Activated CD8-positive, alpha-beta memory T cell treated with anti-CD3 and anti-CD28 coated beads, Interleukin-2, amount 50 U/mL, for 4 hours (primary cell): ENCODE measurements at places on chromosomes 2 and 18.
A peak's percentile ranks its signal among the peaks of the same experiment; 100 is the strongest.

DNA sequence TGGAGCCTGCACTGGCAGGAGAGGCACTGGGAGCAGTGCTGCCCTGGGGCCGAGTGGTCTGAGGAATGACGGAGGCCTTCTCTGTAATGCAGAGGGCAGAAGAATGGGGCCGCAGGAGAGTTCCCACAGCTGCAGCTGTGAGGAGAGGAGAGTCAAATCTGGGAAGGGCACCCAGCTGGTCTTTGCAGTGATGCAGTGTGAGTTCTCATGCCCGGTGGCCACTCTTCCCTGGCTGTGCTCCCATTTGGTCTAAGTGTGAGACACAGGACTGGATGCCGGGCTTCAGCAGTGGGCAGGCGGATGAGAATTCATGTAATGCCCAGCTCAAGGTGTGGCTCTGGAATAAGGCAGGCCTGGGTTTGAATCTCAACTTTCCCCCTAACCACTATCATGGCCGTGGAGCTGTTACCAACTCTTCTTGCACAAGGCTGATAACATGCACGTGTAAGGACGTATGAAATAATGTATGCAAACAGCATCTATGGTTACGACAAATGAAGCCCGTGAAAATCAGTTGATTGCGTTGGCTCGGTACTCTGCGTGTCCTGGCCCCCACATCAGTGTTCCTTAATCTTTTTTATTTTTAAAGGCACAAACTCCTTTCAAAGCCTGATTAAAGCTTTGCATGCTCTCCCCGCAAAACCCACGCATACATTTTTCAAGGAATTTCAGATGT is 71.6 kb downstream of the ACKR3 start:
- DNase-seq: no peak

DNA sequence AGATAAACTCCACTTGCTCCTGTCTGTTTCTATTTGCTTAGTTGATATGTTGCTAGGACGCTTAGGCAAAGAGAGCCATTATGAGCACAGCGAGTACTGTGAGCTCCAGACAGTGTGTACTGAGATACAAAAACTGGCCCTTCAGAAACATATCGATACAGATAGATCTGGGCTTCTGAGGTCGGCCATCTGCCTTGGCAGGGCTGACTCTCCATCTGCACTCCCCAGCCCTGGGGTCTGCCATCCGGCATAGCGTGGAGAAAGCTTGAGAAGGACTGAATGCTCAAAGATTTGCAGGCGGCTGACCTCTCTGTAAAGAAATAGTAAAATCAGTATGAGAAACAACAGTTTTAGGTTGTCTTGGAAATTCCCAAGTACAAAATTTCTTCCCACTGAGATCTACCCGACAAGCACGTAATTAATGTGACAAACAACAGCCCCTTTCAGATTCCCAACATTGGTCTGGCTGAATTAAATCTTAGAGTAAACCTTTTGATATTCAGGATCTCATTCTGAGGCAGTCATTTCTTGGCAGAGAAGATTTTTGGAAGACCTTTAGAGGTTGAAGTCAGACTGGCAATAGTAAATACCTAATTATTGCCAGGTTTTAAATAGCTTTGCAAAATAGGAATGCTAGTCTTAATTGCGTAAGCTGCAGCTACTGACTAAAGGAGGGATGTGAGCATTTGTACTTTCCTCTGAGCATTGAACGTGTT is 127.4 kb downstream of the CHST9 start:
- DNase-seq: no peak

DNA sequence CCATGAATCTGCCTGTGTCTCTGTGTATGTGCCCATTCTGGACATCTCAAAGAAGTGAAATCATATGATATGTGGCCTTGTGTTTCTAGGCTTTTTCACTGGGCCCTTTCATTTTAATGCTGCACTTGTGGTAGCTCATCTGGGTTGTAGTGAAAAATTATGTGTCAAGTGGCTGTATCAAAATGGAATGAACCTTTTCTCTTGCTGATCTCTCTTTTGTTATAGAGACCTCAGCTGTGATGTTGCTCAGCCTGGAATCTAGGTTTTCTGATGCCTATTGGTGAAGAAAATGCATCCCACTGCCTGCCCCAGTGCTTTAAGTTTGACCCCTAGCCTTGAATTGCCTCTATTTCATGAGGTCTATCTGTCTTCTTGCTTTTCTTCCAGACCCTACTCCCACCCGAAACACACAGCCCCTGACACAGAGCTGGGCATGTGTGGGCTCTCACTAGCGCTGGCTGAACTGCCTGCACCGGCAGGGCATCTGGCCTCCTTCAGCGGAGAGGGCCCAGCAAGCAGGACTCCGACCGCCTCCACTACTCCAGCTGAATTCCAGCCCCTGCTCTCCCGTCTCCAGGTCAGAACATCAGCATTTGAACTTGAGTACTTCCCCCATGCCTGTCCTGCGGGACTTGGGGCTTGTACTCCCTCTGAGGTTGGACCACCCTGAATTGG is 175.8 kb upstream of the MSH6 start:
- no peak for DNase-seq

DNA sequence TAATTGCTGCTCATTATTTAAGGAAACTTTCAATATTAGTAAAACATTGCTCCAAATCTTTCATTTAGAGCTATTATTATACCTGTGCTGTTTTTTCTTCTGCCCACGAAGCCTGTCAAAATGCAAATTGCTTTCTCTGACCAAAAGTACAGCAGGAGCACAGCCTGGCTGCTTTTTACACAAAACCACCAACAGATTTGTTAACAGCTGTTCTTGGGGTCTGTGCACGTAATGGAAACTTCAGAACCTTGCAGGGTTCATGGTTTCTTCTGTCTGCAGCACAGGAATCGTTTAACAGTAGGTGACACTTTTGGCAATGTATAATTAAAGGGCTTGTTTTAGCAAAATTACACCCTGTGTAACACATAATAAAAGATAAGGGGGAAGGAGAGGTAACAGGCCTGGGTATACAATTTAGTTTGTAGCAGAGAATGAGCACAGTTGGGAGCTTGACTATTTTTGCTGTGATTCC is 447.3 kb downstream of the KCNJ3 start:
- no peak for DNase-seq

- no peak for DNase-seq
These were observed 493 bp downstream of the UCN start for GRCh38 chr2:27307545-27308358.

- no peak for DNase-seq
These were observed 120.9 kb upstream of the SMIM21 start for GRCh38 chr18:75548353-75548905.

DNA sequence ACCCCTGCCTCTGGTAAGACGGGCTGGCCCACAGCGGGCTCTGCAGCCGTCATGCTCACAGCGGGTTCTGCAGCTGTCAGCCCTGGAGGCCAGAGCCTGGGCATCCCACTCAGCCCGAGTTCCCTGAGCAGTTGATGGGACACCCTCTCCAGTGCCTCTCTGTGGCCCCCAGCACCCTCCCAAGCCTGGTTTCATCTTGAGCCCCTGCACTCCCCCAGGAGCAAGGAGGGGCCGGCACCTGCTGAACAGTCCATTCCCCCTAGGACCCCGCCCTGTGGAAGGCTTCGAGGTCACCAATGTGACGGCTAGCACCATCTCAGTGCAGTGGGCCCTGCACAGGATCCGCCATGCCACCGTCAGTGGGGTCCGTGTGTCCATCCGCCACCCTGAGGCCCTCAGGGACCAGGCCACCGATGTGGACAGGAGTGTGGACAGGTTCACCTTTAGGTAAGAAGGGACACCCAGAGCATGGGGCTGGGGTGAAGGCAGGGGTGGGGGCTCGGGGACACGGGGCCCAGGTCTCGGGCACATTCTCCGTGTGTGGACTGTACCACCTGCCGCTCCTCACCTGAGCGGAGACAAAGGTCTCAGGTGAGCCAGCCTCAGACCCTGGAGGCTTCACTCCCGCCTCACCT is 34.5 kb downstream of the MTERF4 start:
- no peak for DNase-seq

GRCh38 chr2:211333377-211333776 is 777.0 kb downstream of the CPS1 start:
- no peak for DNase-seq

- no peak for DNase-seq
These were observed 487.6 kb upstream of the KLHL29 start for GRCh38 chr2:22897428-22897827.

DNA sequence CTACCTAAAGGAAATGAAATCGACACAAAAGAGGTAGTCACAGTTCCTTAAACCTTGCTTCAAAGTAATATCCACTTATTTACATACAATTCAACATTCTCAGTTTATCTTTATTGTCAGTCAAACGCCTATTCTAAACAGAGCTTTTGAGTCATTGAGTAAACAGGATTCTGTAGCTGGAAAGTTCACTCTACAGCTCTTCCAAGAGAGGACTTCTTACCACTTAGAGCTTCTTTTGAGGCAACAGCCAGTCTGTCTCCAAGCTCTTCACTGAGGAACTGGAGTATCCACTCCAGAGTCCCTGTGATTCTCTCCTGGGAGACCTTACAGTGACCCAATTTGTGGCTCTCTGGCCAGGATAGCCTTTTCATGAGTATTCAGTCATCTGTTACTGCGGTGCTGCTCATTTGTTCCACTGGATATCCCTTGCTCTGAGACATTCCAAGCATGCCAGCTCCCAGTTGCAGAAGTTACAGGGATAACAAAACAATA is 210.9 kb upstream of the OSR1 start:
- DNase-seq: no peak

DNA sequence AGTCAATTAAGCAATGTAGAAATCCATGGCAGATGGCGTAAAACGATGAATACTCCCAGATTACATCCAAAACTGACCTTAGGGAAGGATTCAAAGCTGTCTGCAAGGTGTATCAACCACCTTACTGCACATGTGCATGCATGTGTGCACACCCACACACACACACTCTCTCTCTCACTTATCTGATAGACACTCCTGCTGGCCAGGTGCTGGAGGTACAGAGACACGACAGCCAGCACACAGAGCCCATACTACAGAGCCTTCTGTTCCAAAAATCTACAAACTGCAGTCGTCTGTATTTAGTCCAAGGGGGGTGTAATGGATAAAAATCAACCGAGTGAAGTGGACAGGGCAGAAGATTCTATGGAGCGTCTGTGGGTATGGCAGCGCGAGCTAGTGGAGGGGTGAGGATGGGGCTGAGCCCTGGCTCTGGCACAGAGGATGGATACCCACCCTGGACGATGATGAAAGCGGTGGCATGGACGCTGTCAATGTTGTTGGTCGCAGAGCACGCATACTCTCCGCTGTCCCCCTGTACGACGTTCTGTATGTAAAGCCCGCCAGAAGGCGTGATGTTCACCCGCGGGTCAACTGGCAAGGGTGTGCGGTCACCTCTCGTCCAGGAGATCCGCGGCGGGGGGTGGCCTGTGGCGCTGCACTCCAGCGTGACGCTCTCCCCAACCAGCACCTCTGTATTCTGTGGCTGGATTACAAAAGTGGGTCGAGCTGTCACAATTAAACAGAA is 78.4 kb downstream of the PXDN start:
- no peak for DNase-seq

DNA sequence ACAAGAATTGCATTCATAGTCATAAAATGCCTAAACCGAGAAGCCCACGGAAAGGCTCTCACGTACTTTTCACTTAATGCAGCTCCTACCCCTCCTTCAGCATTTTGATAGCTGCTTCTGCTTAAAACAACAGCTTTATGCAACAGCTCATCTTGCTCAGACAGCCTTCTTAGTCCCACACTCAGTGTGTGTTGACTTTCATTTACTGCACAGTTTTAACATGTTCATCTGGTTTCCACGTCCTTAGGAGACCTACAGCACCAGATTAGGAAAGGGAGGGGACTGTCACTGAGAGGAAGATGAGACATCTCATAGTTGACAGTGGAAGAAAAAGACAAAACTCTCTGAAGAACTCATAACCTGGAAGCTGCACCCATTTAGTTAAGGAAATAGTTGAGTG is 435.4 kb downstream of the SETBP1 start:
- no peak for DNase-seq

- no peak for DNase-seq
These were observed 850.6 kb upstream of the ACVR2A start for GRCh38 chr2:146994246-146994645.

- no peak for DNase-seq
These were observed 24.4 kb upstream of the DTNB start for GRCh38 chr2:25697559-25698341.

DNA sequence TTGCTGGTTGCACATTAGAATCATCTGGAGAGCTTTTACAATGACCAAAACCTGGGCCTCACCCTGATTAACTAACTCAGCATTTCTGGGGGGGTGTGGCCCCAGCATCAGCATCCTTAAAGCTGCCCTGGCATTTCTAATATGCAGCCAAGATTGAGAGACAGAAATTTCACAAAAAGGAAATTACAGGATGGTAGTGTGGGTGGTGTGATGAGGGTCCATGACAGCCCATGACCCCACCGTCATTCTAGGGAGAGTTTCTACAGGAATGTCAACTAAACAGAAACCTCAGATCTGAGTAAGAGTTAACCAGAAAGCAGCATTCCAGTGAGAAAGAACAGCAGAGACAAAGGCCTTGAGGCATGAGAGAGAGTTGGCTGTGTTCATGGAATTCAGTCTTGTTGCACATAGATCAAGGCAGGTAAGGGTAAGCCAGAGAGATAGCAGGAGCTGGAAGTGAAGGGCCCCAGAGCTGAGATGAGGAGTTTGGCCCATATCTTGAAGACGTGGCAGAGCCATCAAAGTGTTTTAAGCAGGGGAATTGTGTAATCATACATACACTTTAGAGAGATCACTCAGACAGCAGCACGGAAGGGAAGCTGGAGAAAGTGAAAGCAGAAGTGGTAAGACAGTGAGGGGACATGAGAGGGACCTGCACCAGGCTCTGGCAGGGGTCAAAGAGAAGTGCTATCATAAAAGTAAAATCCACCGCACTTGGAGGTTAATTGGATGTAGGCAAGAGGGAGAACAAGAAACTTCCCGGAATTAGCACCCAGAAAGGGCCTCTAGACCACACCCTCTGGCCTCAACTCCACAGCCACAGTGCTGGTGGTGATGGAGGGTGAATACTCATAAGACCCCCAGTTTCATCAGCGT is 7.8 kb upstream of the TRABD2A start:
- no peak for DNase-seq

DNA sequence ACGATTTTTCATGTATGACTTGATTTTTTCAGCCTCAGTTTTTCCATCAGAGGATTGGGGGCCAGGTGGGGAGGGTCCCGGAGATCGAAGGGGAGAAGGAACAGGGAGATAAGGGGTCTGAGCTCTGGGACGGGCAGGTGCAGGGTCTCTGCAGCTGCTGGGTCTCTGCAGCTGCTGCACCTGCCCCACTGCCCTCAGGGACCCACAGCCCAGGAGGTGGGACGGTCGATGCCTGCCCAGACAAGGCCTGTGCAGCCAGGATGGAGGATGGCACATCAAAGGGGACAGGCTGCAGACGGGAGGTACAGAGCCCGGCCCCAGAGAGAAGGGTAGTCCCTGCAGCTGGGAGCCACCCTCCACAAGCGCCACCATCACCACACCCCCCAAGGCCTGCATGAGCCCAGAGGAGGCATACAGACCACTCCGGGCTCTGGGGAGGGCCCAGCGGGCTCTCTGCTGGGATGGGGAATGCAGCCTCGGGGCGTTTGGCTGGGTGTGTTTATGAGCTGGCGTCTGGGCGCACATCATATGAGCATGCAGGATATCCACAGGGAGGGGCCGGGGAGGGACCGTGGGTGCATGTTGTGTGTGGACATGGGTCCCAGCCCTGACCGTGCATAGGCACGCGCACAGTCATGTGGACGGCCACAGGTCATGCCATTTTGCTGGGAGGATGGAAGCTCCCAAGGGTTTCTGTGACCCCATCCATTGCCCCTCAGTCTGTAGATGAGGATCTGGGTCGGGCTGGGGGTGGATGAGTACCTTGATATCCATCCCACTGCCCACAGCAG is 34.9 kb upstream of the GPC1 start:
- DNase-seq: peak; percentile 11

GRCh38 chr2:32559136-32559535 is 68.7 kb upstream of the TTC27 start:
- DNase-seq: no peak

- DNase-seq: no peak
These were observed 112.7 kb downstream of the BCL11A start for GRCh38 chr2:60440767-60441163.
